ENCODE measurements at places on chromosomes 2 and 18.

DNA sequence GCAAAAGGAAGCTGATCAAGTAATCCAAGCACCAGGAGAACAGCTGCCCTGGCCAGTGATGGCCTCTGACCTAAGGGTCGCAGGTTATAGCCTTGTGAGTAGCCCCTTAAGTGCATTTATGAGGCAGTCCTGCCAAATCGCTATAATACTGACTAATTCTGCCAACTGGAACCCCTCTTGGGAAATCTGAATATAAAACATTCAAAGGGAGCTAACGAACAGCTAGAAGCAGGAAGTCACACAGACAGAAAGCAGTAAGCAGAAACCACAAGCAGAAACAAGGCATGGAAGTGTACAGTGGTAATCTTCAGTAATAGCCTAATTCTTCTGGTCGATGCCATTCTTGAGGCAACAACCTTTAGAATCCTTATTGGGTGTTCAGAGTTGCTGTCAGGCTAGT lies 521.3 kb downstream of the METTL4 start:
- DNase-seq, result no peak

- no peak for DNase-seq
Observed at GRCh38 chr2:24365051-24365450, 4.7 kb upstream of the ITSN2 start.

GRCh38 chr2:223970343-223971128 lies 13.3 kb downstream of the MRPL44 start:
- peak; percentile 44 for DNase-seq

- no peak for DNase-seq
Observed at GRCh38 chr2:146615778-146616177, 1229.1 kb upstream of the ACVR2A start.

GRCh38 chr2:23478087-23478932 lies 93.3 kb downstream of the KLHL29 start:
- DNase-seq, result no peak

DNA sequence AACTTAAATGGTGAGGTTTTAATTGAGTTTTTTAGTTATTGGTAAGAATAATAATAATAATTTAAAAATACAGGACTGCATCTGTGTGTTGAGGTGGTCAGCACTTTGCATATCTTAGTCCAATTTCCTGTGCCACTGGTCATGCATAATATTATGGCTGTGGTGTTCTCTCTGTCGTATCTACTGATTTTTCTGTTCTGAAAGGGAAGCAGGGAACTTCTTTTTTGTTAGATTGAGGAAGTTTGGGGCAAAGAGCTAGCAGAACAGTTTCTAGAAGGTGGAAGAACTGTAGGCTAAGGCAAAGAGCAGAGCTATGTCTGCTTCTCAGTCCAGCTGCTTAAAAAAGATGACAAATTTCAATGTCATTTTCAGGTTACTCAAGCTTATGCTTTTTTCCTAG lies 74.3 kb downstream of the XRCC5 start:
- no peak for DNase-seq

DNA sequence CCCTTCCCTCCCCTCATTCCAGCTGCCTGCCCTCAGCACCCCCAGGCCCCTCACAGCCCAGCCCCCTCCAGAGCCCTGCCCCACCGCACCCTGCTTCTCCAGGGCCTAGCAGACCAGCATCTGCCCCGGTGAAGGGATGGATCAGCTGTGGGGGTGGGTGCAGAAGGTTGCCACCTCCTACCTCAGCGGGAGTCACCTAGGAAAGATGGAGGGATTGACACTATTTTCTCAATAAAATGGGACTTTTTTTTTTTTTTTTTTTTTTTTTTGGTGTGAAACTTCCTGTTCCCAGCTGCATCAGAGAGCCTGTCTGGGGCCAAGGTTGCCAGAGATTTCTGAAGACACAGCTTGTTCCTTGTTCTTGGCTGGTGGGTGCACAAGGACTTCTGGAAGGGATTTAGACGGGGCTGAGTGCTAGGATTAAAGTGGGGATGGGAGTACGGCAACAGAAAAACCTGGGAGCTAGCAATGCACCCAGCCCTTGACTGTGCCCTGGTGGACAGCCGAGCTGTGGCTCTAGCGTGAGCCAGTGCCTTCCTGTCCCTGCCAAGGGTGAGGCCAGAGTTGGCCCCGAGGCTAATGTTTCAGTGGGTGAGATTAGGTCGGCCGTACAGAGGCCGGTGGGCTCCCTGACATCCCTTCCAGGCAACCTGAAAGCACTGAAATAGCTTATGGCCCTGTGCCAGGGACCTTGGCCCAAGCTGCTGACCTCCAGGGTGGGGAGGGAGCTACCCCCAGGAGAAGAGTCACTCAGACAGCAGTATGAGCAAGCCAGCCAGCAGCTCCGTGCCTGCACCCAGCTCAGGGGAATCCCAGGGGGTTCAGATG lies 4.6 kb downstream of the B3GNT7 start:
- DNase-seq, result no peak

DNA sequence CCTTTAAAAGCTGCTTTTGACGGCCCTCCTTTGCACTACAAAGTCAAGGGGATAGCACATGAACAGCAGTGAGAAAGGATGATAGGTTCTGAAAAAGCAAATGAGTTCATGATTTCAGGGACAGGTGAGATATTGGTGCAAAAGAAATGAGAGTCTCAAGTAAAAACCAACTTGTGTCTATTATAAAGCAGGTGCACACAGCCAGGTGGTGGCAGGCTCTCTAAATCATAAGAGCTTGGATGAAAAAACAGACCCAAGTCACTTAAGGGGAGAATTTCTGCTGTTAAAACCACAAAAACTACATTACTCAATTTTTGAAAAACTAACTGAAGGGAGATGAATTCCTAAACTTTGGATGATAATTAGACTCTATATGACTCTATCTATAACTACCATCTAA lies 201.5 kb downstream of the SP3 start:
- DNase-seq, result no peak

All from naive thymus-derived CD8-positive, alpha-beta T cell (primary cell).